NCI-H1417 treated with DMSO at 0.1 percent for 48 hours (cell line): ENCODE measurements at places on chromosomes 2 and 18.

GRCh38 chr18:69250305-69251151 is 150.2 kb upstream of the DOK6 start:
- no peak for DNase-seq

GRCh38 chr2:209864716-209865295 is 93.2 kb downstream of the UNC80 start:
- no peak for DNase-seq

DNA sequence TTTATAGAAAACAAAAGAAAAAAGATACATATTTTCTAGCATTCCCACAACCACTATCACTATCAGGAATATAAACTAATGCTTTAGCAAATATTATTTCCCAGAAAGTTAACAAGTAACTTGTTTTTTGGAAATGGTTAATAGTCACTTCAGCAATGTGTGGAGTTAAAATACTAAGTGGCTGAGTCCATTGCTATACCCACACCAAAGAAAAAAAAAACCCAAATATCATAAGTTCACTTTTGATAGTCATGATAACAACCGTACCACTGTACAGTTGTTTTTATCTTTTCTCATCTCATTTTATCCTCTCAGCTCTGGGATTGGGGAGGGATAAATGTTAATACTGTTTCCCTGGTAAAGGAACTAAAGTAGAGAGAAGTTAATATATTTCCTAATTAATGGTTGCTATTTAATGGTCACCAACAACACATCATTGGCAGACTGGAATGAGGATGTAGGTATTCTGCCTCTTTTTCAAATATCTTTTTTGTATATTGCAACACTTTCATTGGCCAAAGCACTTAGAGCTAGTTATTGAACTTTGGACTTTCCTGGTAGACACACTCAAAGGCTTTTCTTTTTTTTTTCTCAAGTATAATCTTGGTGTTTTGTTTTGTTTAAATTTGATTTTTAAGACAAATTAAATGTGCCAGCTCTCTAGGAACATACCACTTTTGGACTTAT is 18.4 kb upstream of the KANSL1L start:
- no peak for DNase-seq

DNA sequence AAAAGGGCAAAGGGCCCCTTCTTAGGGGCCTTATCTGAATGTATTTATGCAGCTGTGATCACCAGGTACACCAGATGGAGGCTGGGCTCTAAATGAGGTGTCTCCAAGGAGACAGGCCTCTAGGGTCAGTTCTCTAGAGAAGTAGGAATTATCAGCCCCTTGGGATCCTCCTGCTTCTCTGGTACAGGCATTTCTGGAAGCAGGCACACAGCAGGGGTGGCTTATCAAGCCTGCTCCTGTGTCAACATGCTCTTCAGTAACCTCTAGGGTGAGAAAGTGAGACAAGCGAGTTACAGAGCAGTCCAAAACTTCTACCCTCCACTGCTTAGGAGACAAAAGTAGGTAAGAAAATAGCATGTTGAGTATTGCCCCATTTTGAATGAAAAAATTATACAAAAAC is 13.8 kb downstream of the TPGS2 start:
- DNase-seq, result no peak

DNA sequence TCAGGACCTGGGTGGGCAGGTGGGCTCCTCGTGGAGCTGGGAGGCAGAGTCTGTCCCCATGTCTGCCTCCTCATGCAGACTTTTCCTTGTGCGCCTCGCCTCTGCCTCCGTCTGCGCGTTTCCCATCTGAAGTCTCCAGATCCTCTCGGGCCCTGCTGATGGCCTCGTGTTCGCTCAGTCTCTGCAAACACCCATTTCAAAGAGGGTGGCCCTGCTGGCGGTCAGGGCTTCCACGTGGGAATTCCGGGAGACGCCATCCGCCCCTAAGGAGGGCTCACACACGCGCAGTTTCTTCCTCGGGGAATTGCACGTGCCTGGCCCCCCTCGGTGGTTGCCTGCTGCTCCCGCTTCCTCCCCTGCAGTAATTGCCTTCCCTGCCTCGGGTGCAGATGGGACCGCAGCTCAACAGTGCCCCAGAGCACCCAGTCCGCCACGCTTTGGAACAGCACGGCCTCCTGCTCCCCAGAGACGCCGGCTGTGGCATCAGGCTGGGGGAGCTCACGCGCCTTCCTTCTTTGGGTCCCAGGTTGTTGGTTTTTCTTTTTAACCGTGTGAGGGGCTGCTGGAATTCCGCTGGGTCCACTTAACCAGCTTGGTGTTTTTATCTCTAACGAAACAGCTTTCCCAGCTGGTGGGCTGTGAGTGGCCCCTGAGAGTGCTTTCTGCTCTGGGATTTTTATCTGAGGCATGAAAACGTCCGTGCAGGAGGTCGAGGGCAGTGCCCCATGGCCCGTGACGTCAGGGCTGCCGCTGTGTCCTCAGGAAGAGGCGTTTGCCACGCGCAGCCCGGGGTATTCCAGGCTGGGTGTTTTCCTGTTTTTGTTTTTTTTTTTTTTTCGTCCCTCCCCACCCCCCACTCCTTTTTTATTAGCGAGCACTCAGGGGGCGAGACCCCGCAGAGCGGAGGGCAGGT is 16.1 kb downstream of the NFATC1 start:
- no peak for DNase-seq

- no peak for DNase-seq
Observed at GRCh38 chr2:12709207-12709522, 7.6 kb upstream of the TRIB2 start.
